Cortex of kidney (tissue), 1 donor: ENCODE measurements at places on chromosomes 12 and 14.

DNA sequence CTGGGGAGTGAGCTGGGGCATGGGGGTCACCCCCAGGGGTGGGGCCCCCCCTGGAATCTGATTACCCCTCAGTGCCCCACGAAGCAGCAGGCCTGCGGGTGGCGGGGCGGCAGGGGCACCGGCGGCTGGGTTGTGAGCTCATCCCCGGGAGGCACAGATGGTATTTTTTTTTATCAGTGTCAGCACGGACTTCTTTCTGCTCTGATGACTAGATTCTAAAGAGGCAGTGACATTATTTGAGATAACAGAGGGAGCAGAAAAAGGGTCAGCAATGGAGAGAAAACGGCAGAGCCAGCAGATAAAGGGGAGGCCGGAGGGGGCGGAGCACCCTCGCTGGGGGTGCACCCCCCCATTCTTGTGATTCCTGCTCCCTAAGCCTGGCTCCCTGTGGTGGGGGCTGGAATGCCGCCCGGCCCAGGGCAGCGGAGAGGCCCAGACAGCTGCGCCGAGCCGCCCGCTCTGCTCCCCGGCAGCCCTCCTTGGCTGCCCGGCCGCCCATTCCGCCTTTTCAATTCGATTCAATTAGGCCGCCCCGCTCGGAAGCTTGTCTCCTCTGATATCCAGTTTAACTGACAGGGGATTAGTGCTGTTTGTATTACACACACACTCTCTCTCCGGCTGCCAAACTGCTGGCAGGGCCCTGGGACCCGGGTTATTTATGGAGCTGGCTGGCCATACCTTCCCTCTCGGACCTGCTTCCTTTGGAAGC, 32.9 kb downstream of the MVK start:
- DNase-seq: no peak

DNA sequence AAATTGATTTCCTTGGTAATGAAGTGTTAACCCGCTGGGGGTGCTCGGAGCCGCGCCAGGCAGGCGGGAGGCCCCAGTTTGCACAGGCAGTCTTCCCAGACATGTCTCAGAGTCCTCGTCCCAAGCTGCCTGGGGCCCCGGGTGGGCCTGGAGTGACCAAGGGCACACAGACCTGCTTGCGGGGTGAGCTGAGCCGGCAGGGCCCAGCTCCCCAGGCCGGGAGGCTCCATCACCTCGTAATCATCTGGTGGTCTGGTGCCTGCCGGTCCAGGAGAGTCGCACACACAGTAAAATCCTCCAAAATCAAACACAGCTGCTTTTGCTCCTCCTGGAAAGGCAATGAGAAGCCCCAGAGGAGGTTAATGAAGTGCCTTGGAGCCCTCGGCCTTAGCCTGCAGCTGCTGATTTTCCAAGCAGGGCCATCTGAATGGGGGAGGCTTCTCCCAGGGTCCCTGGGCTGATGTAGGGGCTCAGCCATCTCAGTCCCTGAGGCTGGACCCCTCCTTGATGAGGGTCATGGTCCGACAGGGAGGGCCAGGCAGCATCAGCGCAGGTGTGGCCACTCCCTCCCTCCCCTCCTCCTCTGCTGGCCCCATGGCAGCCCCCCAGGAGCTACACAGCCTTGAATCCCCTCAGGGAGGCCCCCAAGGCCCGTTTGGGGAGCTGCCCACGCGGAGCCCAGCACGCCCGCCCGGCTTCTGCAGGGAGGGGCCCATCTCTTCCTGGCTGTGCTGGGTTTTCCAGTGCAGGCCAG, 39.4 kb upstream of the FBRSL1 start:
- no peak for DNase-seq

DNA sequence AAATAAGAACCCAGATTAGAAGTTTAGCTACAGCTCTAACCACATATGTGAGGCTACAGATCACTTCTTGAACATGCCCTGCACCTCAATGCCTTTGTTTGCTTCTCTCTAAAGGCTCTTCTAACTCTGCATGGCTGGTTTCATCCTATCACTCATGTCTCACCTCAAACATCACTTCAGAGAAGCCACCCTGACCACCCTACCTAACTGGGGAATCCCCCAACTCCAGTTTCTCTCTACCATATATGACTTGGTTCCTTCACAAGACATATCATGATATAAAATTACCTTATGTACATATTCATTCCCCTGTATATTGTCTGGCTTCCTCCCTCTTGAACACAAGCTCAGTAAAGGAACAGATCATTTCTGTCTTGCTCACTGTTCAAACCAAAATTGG, 250.2 kb upstream of the GRIP1 start:
- DNase-seq: no peak

- DNase-seq: no peak
Measured at GRCh38 chr12:49348781-49349180, 2.1 kb downstream of the DNAJC22 start.

GRCh38 chr12:124681779-124682391, 114.5 kb upstream of the NCOR2 start:
- DNase-seq: no peak
